ENCODE measurements at places on chromosomes 11 and 22.

DNA sequence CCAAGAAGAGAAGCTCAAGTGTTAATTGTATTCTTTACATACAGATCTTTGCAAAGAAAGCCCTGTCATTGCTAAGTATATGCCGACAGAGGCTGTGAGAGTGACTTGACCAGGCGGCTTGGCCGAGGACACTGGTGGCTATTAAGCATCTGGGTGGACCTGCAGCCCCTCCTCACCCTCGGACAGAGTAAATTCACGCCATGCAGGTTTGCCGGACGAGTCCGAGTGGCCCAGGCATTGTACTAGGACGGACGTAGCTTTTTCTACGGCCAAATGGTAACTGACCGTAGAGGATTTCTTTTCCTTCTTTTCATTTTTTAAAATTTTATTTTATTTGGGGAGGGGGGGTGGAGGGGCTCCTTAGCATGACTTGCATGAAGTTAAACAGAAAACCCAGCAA lies 47.0 kb downstream of the KCNC1 start:
- no peak for DNase-seq

DNA sequence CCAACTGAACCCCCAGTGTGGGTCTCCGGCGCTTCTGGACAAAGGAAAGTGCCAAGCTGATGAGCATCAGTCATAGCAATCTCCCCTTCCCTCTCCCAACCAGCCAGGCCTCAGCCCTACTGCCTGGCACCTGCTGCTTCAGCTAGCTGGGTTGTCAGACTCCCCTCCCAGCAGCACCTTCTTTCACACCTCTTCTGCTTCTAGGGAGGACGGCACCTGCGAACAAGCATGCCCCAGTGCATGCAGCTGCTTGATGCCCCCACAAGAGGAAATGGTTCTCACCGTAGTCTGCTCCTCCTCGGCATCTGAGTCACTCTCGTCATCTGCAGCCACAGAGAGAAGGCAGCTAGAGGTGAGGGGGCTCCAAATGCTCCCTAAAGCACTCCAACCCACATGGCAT lies 25.4 kb downstream of the THOC5 start:
- no peak for DNase-seq

DNA sequence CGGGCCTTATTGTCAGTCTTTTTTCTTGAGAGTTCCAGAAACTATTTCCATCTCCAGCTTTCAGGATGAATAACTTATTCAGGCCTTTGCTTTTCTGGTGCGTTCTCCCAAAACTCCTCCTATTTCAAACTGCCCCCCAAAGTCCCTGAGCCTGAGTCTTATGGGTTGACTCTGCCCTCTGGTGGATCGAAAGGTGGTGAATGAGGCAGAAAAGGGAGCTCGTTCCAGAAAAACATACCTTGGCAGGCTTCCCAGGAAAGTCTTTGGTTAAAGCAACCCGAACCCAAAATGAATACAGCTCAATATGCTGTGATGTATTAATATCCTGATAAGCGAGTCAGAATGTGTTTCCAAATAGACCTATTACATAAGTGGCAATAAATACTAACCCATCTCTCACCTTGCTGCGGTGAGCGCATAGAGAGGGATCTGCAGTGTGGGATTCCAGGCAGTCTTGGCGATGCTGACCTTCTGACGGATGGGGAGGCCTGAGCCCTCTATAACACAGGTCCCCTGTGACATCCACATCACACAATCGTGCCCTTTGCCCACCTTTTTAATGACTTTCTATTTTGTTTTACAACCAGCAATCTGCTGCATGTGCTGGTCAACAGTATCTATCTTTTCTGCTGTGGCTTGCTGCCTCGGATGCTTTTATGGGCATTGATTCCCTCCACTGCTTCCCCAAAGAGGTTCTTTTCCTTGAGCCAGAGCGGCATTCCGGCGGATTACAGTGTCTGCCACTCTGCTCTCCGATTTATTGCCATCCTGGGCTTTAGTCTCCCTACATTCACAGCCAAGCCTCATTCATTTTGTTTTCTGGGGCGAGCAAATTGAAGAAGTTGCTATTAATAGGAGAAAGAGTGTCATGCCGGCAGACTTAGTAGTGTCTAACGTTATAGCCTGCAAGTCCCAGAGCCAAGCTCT lies 756.8 kb downstream of the NTM start:
- no peak for DNase-seq

DNA sequence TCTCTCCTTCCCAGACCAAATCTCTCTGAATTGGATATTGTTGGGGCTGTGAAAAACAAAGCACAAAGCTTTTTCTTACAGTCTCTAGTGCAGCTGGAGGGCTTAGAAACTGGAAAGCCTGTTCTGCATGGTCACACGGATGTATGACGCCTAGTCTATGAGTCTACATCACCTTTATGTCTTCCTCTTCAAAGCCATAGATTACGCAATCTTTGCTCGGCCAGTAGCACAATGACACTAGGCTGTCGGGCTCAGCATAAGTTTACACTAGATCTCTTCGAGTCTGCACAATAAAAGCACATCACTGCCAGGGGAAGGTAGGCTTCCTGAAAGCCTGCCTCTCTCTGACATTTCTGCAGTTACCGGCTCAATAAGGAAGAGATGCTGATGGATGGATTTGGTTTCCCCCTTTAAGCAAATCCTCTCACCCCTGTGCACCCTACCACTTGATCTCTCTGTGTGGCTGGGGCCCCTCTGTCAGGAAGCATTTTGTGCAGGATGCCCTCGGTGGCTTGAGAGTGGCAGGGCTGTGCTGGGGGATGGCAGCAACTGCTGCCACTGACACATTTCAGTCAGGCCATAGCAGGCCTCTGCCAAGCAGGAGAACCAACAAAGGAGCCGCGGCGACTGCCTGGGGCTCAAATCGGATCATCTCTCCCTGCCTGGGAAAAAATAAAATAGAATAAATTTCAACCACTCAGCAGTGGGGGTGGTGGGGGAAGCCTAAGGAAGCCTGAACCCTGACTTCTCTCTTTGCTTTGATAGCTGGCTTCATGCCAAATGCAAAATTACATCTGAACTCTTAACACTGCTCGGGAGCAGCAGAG lies 1272.8 kb downstream of the LRRC4C start:
- DNase-seq: no peak

DNA sequence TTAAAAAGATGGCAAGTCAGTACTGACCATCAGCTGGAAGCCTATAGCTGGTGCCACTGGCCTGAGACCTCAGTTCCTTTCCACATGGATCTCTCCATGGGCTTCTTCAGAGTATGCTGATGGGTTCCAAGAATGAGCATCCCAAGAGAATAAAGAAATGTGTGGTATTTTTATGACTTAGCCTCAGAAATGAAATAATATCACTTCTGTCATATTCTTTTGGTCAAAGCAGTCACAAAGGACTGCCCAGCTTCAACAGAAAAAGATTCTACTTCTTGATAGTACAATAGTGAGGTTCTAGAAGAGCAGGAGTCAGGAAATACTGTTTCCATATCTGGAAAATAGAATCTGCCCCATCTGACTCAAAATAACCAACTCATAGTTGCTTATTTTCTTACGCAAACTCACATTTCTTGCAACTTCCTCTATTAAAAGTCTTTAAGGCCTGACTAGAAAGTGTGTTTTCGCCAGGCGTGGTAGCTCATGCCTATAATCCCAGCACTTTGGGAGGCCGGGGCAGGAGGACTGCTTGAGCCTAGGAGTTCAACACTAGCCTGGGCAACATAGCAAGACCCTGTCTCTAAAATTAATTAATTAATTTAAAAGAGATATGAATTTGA lies 116.9 kb downstream of the SIK3 start:
- DNase-seq: no peak
